ENCODE measurements at places on chromosomes 12 and 14. TPM values are rescaled to one million over a fixed set of nuclear protein-coding genes. Genes with fewer than 3 reads are reported as not detected.

DNA sequence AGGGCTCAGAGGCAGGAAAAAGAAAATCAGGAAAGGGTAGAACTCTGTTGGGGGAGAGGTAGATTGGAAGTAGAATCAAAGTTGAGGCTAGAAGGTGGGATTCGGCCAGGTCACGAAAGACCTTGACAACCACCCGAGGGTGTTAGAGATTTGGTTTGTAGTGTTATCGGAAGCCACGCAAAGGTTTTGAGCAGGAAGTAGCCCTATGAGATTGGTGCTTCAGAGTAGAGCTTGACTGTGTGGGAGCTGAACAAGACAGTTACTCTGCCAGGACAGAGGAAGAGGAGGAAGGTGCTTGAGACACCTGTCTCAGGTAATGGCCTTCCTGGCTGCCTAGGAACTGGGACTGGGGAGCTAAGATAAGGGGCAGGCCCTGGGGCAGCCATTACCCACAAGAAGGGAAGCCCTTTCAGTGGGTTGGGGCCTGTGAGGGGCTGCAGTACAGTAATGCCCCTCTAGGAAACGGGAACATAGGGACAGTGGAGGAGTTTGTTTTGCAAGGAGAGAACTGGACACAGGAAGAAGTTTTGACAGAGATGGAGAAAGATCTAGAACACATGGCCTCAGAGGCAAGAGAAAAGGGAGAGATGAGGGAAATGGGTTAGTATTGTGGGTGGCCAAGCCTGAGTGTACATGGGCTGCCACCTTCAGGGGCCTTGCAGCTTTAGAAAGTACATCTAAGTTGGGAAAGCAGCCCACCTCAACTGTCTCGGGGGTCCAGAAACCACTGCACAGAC is 73.5 kb downstream of the RIN3 start:
- no peak for DNase-seq

The GALNT16 gene
- 3.0 TPM for total RNA-seq

GRCh38 chr12:103640831-103641230 is 53.8 kb downstream of the STAB2 start:
- no peak for DNase-seq

GRCh38 chr12:13187399-13187798 is 9.1 kb upstream of the EMP1 start:
- DNase-seq, result no peak

GRCh38 chr14:62694075-62694474 is 351.2 kb downstream of the KCNH5 start:
- no peak for DNase-seq

- no peak for DNase-seq
These were observed 106.2 kb upstream of the RPH3A start for GRCh38 chr12:112685321-112685720.

DNA sequence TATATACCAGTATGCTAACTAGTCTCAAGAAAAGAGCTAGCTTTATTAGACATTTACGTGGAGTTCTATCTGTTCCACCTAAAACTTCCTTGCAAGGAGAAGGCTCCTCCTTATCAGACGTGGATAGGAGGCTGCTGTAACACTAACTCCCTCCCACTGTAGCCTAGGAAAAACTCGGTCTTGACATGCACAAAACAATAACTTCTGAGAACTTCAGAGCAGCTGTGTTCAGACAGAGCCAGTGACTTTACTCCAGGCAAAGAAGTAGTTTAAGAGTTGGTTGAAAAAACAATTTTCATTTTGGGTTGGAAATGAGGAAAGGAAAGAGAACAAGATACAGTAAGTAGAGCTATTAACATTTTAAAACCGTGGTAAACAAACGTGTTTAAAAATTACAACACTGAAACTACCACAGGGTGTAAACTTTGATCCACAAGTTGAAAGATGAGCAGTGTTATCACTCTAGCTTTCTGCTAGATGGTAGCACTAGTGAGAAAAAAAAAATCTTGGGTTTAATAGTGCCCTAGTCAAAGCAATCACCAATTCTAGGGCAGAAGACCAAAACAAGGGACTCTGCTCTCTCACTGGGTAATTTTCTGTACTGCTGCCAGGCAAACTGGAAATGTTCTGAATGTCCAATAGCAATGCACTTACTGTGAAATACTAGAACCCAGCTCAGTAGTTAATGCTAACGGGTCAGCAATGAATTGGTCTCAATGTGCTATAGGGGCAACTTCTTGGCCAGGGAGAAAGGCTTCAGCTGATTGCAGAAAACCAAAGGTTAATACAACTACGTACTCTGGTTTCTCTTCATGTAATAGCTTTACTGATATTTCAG is 2.4 kb downstream of the ATF7 start:
- no peak for DNase-seq

The LRP1 gene
- 112 TPM for total RNA-seq

The GYS2 gene
- not detected for total RNA-seq

The CELA1 gene
- not detected for total RNA-seq

DNA sequence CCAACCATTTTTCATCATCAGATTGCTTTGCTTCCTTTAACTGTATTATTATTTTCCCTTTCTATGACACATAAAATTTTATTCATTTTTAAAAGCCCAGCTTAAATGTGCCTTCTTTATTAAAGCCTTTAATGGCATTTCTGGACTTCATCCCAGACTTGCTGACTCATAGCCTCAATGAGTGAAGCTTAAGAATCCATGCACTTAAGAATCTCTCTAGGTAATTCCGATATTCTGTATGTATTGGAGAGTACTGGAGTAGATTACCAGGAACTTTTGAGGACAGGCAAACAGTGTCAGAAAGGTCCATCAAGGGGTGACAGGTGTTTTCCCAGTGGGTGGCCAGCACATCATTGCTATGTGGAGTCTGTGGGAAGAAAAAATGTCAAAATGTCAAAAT is 107.9 kb downstream of the PTPRQ start:
- no peak for DNase-seq

The CCDC177 gene
- total RNA-seq, result 2.1 TPM

DNA sequence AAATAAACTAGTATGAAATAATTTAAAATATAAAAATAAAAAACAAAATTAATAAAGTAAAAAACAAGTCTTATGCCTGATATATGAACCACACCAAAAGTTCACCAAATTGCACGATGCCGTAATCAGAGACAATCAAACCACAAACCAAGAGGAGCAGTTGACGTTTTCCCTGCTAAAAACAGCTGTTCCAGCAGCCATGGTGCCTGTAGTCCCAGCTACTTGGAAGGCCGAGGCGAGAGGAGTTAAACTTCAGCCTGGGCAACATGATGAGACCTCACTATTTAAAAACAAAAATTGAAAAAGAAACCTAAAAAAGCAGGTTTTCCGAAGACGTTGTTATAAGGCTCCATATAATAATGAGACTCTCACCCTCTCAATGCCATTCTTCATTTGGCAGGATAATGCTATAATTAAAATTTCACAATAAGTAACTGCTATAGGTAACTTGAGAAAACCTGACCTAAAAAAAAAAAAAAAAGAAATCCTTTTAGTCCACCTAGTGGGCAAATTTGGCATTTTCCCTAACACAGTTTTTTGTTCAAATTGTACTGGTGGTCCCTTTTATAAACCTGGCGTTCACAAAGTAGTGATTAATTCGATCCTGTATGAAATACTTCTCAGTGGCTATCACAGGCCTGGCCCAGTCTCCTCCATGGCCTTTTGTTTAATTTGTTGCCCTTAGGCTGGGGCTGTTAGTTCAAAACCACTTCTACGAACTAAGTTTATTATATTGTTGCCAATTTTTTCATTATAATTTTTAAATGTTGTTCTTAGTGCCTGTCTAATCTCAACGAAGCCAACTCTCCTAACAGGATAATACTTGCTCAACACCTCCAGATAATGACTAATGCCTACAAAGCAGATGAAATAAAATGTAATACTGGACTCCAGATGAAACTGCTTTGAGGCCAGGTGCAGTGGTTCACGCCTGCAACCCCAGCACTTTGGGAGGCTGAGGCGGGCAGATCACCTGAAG is 62.1 kb downstream of the TNFAIP2 start:
- no peak for DNase-seq

All from WTC11 (cell line).